Right kidney (tissue), 9 donors: ENCODE measurements at places on chromosomes 11 and 22.

- no peak for DNase-seq
Observed at GRCh38 chr22:24985826-24986214, 33.3 kb downstream of the KIAA1671 start.

- DNase-seq, result peak; percentile 59
Observed at GRCh38 chr11:78187366-78188285, 800 bp downstream of the KCTD21 start.

DNA sequence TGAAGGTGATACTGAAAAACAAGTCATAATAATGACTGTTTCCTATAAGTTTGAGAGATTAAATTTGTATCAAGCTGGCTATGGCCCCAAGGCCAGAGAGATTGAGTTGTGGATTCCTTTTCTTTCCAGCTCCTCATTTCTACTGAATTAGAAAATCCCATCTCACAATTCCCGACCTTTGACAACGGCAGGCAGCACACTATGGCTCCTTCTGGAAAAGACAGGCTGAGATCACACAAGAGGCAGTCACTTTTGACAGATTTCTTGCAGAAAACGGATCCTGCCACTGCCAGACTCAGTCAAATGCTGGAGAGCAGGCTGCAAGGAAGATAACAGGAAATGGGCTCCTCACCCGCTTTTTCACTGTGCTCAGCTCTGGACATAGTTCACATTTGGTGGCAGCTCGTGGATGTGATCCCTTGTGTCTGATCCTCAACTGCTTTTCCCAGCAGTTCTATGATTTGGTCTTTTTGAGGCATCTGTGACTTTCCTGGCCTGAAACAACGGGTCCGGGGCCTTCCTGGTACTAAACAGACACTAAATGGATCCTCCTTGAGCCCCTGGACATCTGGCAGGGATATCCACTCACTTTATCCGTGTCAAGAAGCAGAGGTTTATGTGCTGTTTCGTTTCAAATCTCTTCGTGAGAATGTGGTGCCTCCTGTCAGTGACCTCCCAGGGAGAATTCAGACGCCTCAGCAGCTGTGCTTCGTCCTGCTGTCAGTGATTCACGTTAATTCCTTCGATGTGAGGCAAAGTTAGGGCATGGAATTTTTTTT is 26.1 kb upstream of the RTL6 start:
- DNase-seq, result peak; percentile 37

DNA sequence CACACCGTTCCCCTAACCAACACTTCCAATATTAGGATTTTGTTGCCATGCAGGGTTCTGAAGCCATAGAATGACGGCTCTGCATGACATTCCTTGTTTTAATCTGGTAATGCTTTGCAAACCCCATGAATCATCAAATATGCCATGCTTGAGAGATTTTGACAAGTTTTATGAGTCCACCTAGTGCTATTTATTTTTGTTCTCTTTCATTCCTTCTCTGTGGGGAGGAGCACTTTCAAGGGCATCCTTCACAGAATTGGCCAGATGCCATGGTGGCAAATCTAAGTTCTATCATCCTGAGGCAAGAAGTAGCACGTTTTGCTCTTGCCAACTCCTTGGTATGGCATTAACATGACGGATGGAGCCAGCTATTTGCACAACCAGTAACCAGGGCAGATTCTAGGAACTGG is 268.4 kb downstream of the FAM76B start:
- no peak for DNase-seq

DNA sequence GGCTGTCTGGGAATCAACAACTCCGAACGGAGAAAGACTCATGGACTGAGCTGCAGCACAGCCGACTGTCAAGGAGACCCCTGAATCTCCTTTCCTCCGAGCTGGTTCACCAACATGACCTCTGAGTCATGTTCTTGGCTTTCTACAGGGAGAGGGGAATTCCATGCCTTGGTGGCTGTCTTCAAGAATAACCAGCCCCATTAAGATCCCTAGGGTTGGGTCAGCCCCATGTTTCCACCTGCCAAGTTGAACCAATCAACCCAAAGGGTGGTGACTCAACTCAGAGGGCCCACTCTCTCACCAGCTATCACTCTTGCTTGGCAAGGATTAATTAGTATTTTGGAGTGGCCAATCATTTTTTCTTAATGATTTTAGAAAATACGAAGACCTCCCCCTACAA is 28.3 kb upstream of the IGSF22 start:
- DNase-seq, result no peak

DNA sequence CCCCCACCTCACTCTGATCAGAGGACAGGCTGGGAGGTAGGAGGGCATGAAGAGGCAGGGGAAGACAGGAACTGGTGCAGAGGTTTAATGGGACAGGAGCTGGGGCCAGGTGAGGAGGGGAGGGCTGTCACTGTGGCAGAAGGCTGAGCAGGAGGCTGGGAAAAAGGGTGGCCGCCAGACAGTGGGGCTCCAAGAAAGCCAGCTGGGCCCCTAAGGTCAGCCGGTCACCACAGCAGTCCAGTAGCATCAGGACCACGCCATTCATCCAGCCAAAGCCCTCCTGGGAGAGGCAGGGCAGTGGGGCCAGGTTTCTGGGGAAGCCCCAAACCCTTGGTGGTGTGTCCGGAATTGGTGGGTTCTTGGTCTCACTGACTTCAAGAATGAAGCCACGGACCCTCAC is 8.5 kb upstream of the TREH start:
- DNase-seq, result no peak

- DNase-seq, result no peak
Observed at GRCh38 chr22:43900206-43900605, 8.4 kb upstream of the PNPLA5 start.

DNA sequence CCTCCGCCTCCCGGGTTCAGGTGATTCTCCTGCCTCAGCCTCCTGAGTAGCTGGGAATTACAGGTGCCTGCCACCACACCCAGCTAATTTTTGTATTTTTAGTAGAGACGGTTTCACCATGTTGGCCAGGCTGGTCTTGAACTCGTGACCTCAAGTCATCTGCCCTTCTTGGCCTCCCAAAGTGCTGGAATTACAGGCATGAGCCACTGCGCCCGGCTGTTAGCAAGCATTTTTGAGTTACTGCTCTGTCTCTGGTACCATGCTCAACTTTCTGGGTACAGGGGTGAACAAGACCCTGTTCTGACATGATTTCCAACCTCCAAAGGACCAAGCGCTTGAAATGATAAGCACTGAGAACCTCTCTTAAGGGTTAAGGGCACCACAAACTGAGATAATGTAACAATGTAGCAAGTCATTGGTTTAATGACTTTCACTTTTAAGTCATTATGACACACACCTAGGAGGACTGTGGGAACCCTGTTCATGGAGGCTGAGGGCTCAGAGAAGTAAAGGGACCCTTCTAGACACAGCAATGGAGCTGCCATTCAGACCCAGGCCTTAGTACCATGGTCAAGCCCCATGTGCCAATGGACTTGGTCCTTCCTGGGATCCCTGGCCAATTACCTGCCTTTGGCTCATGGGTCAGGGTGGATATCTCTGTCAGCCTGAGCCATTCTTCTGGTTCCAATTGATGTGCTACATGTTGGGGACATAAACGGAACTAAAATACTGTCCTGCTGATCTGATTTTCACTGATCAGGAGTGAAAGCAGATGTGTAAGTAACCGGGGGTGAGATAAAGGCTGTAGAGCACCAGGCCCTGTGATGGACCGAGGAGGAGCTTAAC is 11.6 kb downstream of the SLC3A2 start:
- no peak for DNase-seq

DNA sequence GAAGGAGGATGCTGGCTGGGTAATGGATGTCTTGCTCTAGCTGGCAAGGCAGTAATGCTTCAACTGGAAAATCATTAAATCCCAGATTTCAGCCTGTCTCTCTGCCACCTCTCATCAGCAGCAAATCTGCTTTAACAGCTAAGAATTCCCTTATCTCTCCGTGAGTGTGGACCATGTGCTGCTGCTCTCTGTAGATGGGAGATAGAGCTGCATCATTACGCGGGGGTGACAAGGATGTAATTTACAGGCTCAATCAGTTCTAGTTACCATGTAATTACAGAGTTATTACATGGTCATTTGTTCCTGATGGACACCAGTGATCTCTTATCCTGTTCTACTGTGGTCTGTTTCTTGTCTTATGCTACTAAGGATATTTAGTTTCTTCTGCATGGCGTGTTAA is 665.4 kb downstream of the NTM start:
- DNase-seq, result no peak

DNA sequence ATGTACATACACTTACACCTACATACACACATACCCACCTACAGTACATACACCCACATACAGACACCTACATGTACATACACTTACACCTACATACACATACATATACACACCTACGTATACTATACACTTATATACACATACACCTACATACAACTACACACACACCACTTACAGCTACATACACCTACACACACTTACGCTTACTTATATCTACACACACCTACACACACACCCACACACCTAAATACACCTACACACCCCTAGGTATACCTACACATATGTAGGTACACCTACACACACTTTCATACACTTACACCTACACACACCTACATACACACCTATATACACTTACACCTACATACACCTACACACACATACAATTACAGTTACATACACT is 61.0 kb downstream of the ARHGAP8 start:
- no peak for DNase-seq

- DNase-seq, result no peak
Observed at GRCh38 chr11:14554959-14555358, 34.8 kb upstream of the PSMA1 start.

DNA sequence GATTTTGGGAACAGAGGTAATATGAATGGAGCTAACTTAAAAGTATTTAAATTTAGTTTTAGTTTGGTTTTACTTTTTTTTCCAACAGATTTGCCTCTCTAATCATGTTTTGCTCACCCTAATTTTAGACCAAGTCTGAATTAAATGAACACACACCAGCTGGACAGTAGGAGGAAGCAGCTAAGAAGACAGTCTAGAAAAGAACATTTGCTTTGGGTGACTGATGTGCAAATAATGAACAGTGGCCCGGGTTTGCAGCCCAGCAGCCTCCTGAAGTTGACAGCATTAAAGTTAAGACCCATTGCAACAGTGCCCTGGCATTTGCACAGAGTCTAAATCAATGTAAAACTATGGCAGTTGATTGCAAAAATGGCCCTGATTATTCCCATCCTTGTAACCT is 66.4 kb upstream of the SORL1 start:
- DNase-seq, result no peak

GRCh38 chr11:695288-695537 is 191 bp upstream of the DEAF1 start:
- peak; percentile 100 for DNase-seq

- no peak for DNase-seq
Observed at GRCh38 chr11:115180272-115180671, 323.9 kb downstream of the CADM1 start.

GRCh38 chr22:19984851-19985811 is 31.5 kb downstream of the ARVCF start:
- DNase-seq, result no peak

GRCh38 chr11:105206633-105207032 is 67.1 kb upstream of the CARD18 start:
- no peak for DNase-seq

DNA sequence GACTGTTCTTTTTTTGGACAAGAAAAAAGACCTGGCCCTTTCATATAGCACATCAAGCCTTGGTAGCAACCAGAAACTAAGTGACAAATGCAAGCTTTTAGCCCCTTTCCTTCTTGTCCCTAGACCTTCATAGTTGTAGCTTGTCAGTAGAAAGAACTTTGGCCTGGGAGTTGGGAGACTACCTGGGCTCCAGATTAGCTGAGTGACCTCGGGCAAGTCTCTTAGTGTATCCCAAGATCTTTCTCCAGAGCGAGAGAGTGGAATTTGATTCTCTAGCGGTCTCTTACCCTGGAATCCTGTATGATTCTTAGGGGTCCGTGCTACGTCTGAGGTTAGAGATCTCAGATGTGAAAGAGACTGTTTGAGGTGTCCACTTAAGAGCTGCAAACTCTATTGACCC is 59.0 kb downstream of the ZNRF3 start:
- no peak for DNase-seq

DNA sequence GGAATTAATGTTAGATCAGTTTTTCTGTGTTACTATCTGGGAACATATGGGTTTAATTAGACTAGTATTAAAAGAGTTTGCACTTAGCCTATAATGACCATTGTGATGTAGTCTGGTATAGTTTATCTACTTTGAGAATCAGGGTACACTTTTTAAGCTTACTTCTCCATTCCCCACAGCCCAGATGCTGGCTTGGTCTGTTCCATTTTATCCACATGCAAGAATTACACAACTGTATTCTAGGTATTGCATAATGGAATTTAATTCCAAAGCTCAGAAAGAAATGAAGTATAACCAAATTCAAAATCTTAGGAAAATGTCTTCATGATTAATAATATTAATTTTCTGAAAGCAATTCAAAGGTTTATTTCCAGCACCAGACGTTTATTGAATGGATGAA is 122.2 kb upstream of the PDGFD start:
- DNase-seq, result no peak

GRCh38 chr11:116641561-116642045 is 131.2 kb downstream of the BUD13 start:
- DNase-seq, result peak; percentile 34

- no peak for DNase-seq
Observed at GRCh38 chr11:67352546-67353316, 615 bp downstream of the POLD4 start.

DNA sequence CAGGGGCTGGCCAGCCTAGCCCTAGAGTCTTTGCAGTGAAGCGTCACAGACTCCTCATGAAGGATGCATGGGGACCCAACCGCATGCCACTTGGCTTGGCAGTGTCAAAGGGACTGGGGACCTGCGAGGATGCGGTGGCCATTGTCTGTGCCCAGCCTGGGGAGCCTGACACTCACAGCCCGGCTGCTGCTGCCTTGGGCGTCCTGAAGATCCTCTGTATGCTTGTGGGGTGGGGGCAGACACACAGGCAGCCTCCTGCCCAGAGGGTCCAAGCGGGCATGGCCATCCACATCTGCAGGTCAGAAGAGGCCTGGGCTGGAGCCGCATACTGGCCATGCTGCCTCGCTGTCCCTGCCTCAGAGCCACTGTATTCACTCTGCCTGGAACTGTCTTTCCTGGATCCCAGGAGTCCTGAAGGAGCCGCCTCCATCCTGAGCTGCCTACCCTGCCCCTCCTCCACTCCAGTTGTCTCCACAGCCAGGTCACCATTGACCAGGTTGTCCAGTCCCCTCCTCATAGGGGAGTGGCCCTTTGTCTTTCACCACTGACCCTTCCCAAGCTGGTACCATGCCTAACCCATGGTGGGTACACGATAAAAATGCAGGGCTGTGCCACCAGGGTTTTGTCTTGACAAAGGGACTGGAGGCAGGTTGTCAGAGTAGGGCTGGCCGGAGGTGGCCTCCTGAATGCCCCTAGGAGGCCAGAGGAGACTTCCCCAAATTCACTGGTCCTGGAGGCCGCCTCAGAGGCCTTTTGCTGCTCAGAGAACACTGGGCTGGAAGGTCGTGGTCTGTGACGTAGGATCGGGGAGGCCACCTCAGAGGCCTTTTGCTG is 107.0 kb downstream of the KCNQ1OT1 start:
- no peak for DNase-seq

GRCh38 chr22:39259666-39260065 is 14.9 kb upstream of the PDGFB start:
- no peak for DNase-seq
